ENCODE measurements at places on chromosomes 7 and 10.

GRCh38 chr7:46707973-46708372, 786.9 kb upstream of the IGFBP3 start:
- no peak for DNase-seq

GRCh38 chr7:83365746-83366145, 203.1 kb upstream of the PCLO start:
- DNase-seq: no peak

DNA sequence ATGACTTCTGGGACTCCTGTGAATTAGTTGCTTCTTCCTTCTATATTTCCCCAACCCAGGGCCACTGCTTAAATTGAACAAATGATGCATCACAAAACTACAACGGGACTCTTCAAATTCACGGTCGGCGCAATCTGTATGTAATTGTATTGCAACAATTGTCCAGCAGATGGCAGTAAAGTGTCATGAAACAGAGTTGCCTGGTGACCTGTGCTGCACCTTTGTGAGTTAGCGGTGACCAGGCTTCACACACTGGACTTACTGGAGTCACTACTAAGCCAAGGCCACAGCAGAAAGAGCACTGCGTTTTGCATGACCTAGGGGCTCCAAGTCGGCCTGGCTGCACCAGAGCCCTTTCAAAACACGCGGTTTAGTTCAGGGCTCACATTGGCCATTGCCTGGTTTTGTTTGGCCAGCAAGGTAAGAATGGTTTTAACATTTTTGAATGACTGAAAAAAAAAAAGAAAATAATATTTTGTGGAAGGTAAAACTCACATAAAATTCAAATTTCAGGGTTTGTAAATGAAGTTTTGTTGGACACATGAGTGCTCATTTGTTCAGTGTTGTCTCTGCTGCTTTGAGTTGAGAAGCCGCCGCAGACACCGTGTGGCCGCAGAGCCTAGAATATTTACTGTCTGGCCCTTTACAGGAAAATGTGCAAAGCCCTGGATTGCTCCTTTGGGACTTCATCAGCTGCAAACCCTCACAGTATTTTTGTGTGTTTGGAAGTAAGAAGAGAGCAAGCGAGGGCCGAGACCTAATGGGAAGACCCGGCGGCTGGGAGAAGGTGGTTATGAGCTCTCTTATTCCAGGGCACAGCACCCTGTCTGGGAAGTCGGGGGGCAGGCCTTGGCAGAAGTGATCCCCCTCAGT, 23.2 kb upstream of the ZNF32 start:
- DNase-seq: peak; percentile 12

GRCh38 chr7:99407872-99408378, 472 bp downstream of the PDAP1 start:
- no peak for DNase-seq

GRCh38 chr10:100229819-100230422, 525 bp upstream of the CHUK start:
- no peak for DNase-seq

DNA sequence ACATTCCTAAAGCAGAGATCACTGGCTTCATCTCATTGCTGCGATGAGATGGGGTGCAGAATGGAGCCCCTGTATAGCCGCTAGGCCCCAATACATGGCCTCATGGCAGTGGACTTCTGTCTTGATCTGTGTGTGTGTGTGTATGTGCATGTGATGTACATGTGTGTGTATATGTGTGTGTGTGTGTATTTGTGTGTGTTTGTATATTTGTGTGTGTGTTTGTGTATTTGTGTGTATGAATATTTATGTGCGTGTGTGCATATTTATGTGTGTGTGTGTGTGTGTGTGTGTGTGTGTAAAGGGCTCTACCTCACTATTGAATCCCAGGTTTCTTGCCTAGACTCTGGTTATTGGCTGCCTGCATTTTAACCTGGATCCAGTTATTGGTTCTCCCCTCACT, 958.2 kb downstream of the GRID1 start:
- no peak for DNase-seq

DNA sequence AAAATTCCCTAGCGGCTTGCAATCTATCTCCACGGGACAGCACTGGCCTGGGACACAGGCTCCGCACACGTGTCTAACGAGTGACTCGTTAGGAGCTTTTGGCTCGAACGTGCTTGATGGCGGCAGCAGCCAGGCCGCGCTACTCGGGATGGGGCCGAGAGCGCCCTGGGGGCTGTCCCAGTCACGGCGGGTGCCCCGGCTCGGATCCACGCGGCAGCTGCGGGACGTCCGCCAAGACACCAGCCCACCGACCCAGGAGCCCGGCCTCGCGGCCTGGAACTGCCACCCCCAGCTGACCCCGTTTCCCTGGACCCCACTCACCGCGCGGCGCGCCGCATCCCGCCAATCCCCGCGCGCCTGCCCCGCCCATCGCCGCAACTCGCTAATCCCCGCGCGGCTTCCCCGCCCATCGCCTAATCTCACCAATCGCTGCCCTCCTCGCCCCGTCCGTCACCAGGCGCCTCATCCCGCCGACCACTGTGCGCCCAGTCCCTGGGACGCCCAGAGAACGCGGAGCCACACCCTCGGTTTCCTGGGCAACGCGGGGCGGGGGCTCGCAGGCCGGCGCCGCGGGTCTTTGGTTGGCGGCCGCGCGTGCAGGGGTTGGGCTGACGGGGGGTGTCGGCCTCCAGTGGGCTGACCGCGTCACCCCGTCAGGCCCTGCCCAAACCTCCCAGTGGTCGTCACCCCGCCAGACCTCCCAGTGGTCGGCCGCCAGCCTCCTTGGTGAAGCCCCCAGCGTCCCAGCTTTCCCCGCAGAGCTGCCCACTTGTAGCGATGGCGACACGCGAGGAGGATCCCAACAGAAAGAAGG, at the start of gene POLD2:
Gene POLD2 (minus strand): TSS at position 359 of the 814 bp plus-strand sequence. CDS start 1,495 bp downstream, outside the sequence.
- DNase-seq: peak; percentile 98

- DNase-seq: no peak
Observed at GRCh38 chr10:101066896-101067355, 5.1 kb downstream of the KAZALD1 start.

GRCh38 chr7:132024290-132024689, 467.9 kb upstream of the PODXL start:
- no peak for DNase-seq

DNA sequence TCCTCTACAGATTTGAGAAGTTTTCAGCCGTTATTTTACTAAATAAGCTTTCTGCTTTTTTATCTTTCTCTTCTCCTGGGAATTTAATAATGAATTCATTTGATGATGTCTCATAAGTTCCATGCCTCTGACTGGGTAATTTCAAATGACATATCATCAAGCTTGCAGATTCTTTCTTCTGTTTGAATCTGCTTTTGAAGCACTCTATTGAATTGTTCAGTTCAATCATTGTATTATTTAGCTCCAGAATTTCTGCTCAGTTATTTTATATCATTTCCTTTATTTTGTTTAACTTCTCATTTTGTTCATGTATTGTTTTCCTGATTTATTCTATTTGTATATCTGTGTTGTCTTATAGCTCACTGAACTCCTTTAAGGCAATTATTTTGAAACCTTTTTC, 196.9 kb upstream of the CNTNAP2 start:
- no peak for DNase-seq

GRCh38 chr7:25926009-25926408, 226.0 kb upstream of the NFE2L3 start:
- DNase-seq: no peak

- no peak for DNase-seq
Observed at GRCh38 chr7:24932815-24933214, 47.2 kb downstream of the OSBPL3 start.

GRCh38 chr7:24797270-24797669, 40.0 kb upstream of the GSDME start:
- no peak for DNase-seq

GRCh38 chr7:25770670-25771069, 381.3 kb upstream of the NFE2L3 start:
- DNase-seq: no peak

- peak; percentile 76 for DNase-seq
Observed at GRCh38 chr7:72924733-72925545, at the start of gene POM121. TSS of gene POM121 (plus strand) at chr7:72925095. CDS start at chr7:72925122, 27 bp downstream.

- DNase-seq: no peak
Observed at GRCh38 chr10:114489521-114490310, 85.4 kb upstream of the AFAP1L2 start.

GRCh38 chr10:88059190-88059589, 195.8 kb downstream of the PTEN start:
- no peak for DNase-seq

DNA sequence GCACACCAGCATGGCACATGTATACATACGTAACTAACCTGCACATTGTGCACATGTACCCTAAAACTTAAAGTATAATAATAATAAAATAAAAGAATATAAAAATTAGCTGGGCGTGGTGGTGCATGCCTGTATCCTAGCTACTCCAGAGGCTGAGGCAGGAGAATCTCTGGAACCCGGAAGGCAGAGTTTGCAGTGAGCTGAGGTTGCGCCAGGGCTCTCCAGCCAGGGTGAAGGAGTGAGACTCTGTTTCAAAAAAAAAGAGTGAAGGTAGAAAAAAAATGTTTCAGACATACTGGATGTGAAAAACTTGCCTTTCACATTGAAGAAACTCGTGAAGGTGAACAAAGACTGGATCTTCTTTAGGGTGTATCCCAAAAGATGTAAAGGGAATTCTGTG, 26.7 kb downstream of the TSPAN14 start:
- DNase-seq: no peak

DNA sequence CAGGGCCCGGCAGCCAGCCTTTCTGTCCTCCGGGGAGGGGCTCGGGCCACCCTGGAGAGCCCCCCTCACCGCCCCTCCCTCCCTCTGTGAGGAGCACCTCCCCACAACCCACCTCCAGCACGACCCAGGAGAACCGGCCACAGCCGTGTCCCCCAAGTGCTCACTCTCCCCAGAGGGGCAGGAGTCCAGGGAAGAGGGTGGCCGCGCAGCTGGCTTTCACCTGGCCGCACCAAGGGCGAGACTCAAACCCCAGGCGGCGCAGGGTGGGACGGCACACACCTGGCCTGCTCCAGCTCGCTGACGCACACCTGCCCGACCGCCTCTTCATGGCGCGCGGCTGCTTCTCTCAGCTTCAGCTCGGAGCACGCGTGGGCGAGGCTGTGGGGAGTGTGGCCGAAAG, 73.4 kb downstream of the CFAP46 start:
- DNase-seq: no peak

DNA sequence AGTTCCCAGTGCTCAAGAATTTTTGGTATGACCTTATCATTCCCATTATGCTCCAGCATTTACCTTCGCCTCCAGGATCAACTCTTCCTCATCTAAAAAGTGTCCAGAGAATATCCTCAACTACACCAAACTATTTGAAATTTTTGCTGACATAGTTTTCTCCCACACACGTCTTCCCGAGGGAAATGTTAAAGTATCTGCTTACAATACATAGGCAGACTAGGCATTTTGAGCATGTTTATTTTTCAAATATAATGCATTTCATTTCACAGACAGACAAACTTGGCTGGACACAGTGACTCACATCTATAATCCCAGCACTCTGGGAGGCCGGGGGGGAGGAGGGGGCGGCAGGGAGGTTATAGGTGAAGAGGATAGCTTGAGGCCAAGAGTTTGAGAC, 177.1 kb upstream of the TRIM24 start:
- DNase-seq: no peak

DNA sequence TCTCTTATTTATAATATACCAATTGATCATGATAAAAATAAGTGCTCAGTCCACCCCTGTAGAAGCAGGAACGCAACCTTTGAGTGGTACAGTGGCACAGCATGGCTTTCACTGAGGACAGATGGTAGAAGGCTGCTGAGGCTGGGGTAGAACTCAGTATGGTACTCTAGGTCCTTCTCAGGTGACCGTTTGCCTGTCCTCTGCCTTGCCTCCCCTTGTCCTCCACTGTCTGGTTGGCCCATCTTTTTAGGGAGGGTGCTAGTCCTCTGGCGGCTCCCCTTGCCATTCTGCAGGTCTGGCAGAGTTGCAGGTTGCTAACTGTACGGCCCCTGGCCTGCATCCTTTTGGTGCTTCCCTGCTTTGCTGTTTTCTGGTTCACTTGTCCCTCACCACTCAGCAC, 27.3 kb downstream of the SLC18A2 start:
- DNase-seq: no peak

GRCh38 chr7:131032786-131033185, 294.9 kb upstream of the MKLN1 start:
- no peak for DNase-seq

DNA sequence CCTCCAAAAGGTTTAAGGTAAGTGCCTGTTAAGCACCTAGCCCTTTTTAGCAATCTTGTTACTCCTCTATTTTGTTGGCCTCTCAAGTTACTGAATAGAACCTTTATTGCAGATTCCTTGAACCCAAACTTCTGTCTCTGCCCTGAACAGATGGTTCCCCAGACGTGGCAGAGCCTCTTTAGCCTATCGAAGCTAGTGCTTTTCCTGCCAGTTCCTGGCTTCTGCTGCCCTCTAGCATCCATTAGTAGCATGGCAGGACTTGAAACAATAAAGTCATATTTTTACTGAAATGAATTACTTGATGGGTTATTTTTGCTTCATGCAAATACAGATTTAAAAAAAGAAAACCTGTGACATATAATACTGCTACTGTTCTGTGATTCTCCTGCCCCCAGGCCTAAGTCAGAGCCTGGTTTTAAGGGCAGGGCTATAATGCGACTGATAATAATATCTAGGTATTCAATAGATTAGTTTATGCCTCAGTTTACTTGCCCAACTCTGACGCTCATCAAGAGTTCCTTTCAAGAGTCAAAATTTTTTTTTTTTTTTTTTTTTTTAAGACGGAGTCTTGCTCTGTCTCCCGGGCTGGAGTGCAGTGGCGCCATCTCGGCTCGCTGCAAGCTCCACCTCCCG, 84.3 kb upstream of the PHF14 start:
- DNase-seq: peak; percentile 13

GRCh38 chr10:8158193-8159071, 103.9 kb downstream of the GATA3 start:
- no peak for DNase-seq

GRCh38 chr10:87054373-87055295, 34.5 kb downstream of the FAM25A start:
- DNase-seq: no peak

- DNase-seq: no peak
Observed at GRCh38 chr7:55427800-55428199, 62.7 kb downstream of the LANCL2 start.

DNA sequence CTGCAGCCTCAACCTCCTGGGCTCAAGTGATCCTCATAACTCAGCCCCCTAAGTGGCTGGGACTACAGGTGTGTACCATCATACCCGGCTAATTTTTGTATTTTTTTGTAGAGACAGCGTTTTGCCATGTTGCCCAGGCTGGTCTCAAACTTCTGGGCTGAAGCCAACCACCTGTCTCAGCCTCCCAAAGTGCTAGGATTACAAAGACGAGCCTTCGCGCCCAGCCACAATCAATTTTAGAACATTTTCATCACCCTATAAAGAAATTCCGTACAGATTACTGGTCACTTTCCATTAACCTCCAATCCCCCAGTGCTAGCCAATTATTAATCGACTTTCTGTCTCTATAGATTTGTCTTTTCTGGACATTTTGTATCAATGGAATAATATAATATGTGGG, 32.3 kb upstream of the PALS2 start:
- DNase-seq: no peak

DNA sequence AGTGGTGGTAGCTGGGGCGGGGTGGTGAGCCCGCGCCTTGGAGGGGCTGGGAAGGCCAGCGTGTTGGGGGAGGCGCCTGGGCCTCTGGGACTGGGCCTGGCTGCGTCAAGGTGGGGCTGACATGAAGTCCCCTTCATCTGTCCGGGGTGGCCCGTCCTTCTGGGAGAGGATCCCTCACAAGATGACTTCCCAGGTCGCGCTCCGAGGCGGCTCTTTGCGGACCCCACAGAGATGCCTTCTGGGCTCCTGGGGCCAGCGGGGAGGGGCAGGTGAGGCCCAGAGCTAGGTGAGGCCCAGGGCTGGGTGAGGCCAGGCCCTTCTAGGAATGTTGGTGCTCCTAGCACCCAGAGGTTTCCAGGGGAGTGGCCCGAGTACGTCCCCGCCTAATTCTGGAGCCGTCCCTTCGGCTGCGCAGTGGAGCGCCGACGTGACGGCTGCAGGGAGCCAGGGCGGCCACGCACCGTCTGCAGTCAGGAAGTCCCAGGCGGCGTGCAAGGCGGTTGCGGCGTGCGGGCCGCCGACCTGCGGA, 58.2 kb upstream of the NUPR2 start:
- no peak for DNase-seq

Measured in stimulated activated CD4-positive, alpha-beta T cell treated with anti-CD3 and anti-CD28 coated beads, Interleukin-4, amount 100 ng/mL, for 48 hours (primary cell).